Thoracic aorta (tissue), 2 donors: ENCODE measurements at places on chromosomes 1 and 21. TPM values are rescaled to one million over a fixed set of nuclear protein-coding genes. Genes with fewer than 3 reads are reported as not detected.

DNA sequence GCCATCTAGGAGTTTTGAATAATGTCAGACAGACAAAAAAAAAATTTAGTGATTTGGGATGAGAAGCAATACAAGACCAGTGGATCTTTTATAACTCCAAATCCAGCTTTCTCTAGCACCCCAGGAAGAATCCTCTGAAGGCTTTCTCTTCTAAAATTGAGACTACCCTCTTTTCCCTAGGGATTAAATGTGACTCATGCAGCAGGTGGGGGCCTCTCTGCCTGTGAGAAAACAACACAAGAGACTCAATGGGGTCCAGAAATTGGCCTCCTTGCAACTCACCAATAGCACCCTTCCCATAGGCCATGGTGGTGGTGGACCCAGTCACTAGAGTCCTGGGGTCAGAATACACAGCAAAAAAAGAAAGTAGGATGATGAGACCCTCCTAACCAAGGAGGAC is 120.3 kb upstream of the ATP1A1 start:
- no peak for DNase-seq

Gene DIO1
- total RNA-seq = not detected

DNA sequence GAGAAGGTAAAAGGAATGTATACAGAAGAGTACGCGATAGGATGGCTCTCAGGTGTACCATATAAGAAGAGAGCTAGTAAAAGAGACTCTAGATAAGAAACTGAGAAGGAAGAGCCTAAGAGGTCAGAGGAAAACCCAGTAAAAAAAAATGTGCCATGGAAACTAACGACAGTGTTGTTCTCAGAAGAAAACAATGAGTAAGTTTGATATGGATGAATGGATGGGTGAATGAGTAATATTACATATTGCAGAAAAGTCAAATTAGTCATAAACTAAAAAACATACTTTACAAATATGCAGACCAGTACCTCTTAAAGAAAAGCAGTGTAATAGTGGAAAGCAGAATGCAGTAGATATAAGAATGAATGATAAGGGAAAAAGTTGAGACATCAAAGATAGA is 316.2 kb downstream of the HMCN1 start:
- DNase-seq = no peak

DNA sequence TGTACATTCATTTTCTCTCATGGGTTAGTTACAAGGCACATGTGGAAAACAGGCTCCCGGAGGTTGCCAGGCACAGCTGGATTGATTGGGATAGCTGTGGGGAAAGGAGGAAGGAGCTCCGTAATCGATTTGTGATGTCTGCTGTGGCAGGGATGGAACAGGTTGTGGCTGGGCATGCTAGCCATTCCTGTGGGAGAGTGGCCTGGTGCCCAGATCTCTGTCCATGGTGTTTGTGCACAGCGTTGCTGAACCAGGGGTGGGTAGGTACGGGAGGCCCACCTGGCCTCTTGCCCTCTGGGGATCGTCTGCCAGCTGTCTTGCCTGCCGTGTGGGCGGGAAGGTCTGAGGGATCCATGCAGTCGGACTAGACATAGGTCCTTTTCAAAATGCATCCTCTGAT is 302.8 kb upstream of the VAMP3 start:
- no peak for DNase-seq

GRCh38 chr1:67630438-67631045 is 54.5 kb upstream of the GADD45A start:
- no peak for DNase-seq

DNA sequence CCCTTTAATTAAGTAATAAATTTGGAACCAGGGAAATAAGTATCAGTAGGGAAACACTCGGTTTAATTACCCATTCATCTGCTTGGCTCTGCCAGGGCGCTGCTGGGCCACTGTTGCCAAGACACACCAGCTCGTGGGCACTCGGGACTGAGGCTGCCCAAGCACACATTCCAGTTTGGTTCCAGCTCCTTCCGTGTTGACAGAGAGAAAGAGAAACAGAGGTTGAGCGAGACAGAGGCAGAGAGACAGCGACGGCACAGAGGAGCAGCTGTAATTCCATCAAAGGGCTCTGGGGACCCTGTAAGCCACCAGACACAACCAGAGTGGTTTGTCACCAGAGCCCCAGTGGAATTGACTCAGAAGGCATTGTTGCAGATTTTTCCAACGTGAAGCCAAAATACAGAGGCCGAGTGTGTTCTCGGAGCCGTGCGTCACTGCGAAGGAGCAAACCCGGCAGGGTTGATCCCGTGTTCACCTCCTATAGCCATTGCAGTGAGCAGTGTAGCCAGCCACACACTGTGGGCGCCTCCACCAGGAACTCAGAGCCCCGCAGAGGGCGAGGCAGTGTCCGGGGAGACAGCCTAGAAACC is 33.5 kb downstream of the SYF2 start:
- DNase-seq = no peak

Gene HLCS
- 29.3 TPM for total RNA-seq
